ENCODE measurements at places on chromosomes 16 and 17.

DNA sequence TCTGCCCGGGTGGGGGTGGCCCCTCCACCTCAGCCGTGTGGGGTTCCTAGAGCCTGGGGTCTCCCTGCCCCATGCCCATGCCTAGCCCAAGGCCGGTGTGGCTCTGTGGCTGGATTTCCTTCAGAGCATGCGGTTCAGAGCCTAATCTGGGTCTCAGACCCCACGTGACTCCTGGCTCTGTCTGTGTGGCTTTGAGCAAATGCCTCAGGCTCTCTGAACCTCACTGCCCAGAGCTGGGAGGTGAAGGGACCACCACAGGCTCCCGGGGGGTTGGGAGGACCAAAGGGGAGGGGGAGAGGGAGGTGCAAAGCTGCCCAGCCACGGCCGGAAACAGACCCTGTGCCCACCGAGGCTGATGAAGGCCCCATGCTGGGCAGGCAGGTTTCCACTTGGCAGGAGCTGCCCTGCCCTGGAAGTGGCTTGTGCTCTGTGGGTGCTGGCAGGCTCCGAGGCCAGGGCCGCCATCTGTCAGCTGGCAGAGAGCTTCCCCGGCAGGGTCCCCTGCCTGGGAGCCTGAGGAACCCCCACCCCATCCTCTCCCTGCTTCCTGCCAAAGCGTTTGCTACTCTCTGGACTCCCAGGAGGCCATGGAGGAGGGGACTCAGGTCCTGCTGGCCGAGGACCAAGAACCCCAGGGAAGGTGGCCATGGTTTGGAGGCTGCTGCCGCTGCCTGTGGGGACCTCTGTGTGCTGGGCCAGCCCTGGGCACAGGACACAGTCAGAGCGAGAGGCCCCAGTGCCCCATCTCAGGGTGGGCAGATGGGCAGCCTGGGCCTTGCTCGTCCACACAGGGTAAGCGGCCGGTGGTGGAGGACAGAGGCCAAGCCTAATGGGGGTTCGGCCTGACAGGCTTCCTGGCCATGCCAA, 4.0 kb downstream of the CDH15 start:
- DNase-seq = no peak

GRCh38 chr17:41666237-41666641, 22.4 kb upstream of the EIF1 start:
- no peak for DNase-seq

DNA sequence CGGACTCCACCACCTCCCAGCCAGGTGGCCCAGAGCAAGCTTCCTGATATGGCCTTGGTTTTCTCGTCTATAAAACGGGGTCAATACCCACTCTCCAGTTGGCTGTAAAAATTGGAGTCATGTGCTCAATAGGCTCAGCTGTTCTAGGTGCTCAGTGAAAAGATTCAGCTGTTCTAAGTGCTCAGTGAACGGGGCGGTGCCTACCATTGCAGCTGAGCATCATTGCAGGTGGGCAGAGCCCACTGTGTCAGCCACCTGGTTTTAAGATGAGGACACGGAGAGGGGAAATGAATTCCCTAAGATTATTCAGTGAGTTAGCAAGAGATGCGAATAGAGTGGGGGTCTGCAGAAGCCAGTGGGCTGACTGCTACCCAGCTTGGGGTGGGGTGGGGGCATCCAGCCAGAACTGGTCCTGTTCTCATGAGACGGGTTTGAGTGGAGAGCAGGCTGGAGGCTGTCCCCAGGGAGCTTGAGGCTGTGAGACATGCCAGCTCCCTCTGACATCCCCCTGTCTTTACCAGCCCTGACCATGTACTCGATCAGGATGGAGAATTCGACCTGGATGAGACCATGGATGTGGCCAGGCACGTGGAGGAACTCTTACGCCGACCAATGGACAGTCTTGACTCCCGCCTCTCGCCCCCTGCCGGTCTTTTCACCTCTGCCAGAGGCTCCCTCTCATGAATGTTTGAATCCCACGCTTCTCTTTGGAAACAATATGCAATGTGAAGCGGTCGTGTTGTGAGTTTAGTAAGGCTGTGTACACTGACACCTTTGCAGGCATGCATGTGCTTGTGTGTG, 21.9 kb downstream of the STAT5A start:
- DNase-seq = no peak

- DNase-seq = no peak
Measured at GRCh38 chr17:18300725-18301480, 13.9 kb downstream of the TOP3A start.

DNA sequence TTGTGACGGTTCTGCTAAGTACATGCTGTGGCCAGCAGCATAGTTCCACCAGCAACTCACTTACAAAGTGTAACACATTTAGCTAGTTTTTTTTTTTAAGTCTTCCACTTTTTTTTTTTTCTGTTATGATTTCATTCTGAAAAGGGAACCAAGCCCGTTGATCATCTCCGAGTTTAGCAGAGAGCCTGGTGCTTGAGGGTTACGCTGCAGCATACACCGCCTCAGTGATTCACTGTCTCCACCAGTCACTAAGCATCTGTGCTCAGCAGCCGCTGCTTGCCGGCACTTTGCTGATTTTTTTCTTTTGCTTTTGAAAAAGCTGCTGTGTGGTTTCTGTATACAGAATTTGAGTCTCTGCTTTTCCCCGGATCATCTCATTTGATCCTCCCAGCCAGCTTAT, 194.5 kb upstream of the CDH13 start:
- DNase-seq = no peak
